ENCODE measurements at places on chromosomes 6 and 20.

DNA sequence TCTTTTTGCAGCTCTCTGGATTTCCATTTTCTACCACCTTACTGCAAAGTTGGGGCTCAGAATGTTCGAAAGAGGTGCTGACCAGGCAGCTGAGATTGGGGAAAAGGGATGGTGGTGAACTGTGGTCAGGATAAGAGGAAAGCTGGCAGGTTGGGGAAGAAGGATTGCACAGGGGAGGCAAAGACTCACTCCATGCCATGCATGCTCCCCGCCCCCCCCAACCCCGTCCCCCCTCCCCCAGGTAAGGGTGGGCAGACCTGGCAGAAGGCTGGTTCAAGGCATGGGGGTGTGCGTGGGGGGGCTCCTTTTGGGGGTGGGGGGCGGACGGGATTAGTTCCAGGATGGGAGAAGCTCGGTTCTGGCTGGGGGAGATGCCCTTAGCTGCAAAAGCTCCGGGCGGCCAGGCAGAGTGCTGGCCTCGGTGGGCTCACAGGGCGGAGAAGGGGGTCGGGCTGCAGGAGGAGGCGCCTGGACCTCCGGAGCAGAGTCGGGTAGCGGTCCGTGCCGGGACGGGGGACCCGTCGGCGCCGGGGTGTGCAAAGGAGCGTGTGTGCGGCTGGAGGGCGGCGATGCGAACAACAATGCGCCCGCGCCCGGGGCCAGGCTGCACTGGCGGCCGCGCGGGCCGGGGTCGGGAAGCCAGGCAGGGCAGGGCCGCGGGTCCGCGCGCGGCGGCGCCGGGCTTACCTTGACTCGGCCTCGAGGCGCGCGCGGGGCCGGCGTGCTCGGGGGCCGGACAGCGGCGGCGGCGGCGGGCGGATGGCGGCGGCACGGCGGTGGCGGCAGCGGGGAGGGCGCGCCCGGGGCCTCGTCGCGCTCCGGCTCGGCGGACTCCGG lies 880 bp downstream of the ADNP start:
- no peak for DNase-seq

DNA sequence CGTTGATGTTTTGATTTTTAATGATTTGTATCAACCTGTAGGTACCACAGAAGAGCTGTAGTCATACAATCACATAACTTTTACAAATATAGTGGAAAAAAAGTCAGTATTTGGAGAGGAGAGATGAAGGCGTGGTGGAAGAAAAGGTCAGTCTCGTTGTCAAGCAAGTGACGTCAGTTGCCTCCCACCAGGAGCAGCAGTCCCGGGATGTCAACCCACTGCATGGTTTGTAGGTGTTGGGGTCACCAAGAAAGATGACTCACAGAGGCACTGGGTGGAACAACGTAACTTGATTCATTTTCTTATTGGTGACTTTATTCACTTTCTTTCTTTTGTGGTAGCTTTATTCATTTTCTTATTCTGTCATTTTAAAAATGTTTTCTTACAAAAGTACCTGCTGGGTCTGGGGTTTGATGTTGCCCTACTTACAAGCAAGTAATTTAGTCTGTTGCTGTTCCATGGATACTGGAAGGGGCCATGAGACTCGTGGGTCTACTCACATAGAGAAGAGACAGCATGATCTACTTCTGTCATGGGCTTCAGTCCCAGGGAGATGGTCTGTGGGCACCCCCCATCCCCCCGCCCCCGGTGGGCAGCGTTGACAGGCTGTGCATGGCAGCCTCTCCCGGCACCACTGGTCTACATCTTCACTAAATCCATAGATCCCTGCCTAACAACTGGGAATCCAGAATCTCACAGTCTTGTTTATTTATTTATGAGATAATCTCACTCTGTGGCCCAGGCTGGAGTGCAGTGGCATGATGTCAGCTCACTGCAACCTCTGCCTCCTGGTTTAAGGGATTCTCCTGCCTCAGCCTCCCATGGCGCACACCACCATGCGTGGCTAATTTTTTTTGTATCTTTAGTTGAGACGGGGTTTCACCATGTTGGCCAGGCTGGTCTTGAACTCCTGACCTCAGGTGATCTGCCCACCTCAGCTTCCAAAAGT lies 36.4 kb upstream of the SYNJ2 start:
- no peak for DNase-seq

GRCh38 chr6:79941489-79942151 lies 5.7 kb downstream of the ELOVL4 start:
- DNase-seq: no peak

GRCh38 chr6:134911547-134911946 lies 38.4 kb downstream of the ALDH8A1 start:
- no peak for DNase-seq

GRCh38 chr6:131492932-131493573 lies 80.0 kb upstream of the ARG1 start:
- DNase-seq: no peak
